ENCODE measurements at places on chromosomes 11 and 22.

DNA sequence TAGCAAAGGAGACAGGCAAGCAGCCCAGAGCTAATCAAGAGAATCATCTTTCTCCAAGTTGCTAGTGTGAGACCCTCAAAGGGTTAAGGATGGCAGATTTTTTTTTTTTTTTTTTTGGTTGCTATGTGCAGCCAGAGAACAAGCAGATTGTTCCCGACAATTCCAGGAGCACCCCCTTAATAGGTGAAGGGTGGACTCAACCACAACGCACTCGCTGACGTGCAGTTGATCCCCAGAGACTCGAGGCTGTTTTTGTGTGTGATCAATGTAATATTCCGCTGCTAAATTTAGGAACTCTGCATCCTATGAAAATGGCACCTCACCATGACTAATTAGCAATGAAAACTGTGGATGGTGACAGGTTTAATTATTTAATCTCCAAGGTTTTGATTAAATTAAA, 789.0 kb downstream of the KCNA4 start:
- DNase-seq = no peak

DNA sequence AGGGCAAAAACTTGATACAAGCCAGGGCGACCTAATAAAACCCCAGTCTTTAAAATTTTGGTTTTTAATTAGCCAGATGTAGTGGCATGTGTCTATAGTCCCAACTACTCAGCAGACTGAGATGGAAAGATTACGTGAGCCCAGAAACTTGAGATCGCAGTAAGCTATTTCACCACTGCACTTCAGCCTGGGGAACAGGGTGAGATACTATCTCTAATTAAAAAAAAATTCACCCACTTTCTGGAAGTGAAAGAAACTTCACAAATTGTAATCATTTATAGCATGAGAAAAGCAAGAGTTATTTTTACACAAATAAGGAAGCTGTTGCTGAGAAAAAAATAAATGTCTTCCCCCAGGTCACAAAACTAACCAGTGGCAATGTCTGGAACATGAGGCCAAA, 882 bp upstream of the GLYATL2 start:
- DNase-seq = no peak

- no peak for DNase-seq
Measured at GRCh38 chr11:30786256-30787110, 200.3 kb upstream of the MPPED2 start.

DNA sequence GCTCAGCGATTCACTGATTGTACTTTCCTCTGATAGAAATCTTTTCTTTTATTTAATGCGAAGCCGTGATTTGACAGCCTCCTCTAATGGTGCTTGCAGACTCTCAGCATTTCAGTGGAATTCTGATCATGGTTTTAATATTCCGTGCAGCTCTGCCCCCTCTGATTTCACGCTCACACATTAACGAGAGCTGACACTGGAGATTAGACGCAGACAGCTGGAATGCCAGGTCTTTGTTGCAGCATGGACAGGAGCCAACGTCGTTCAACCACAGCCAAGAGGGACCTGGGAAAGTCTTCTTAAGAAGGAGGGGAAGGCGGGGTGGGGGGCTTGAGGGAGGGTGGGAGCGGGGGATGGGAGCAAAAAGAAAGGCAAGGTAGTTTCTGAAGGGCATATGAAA, 186.4 kb downstream of the BLID start:
- no peak for DNase-seq

- DNase-seq = no peak
Measured at GRCh38 chr11:117986981-117987574, 884 bp downstream of the IL10RA start.

DNA sequence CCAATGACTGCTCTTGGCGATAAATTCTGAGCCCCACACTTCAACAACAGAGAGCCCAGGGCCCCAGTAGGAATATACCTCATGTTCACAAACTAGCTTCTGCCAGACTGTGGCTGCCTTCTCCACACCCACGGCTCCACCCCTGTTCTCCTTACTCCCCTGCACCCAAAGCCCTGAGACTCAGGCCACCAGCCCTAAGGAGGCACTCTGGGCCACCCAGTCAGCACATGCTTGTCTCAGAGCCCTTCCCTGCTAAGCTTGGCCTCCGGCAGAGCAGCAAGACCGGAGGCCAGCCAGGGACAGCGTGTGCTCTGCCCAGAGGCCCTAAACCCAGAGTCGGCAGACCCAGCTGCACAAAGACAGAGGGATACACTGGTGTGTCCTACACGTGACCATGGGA, 27.9 kb downstream of the SPATA19 start:
- no peak for DNase-seq

- DNase-seq = no peak
Measured at GRCh38 chr11:270451-271318, 7.5 kb upstream of the NLRP6 start.

- DNase-seq = no peak
Measured at GRCh38 chr11:14101388-14101787, 138.9 kb downstream of the SPON1 start.

GRCh38 chr22:38868886-38869381, 3.1 kb downstream of the CBX6 start:
- peak; percentile 79 for DNase-seq

DNA sequence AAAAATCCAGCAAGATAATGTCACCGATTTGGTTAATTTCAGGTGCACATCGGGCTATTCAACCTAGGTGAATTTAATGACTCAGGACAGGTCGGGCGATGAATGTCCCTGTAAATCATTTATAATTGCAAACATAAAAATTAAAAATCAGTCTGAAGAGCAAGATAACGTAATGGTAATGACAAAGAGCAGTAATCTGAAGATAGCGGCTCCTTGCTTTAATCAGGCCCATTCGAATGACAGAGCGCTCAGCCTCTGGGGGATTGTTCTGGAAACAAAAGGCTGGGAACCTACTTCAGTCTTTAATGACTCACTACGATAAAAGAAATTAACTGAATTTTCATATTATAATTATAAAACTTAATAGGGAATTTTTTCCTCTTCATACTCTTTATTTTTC, 61.3 kb downstream of the RCN1 start:
- no peak for DNase-seq

DNA sequence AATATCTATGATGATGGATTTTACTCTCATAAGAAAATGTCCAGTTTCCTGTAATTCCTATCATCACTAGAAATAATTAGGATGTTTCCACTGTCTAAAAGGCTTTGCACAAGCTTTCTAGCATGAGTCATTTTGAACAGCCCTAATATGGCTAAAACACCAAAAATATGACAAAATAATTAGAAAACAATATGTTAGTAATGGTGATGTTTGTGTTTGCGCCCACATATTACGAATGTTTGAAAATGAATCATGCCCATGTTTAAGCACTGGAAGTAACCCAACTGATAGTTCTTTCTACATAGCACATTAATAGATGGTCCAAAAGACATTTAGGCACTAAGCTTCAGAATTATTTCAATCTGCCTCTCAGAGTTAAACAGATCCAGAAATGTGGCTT, 96.0 kb downstream of the TRPC6 start:
- no peak for DNase-seq

DNA sequence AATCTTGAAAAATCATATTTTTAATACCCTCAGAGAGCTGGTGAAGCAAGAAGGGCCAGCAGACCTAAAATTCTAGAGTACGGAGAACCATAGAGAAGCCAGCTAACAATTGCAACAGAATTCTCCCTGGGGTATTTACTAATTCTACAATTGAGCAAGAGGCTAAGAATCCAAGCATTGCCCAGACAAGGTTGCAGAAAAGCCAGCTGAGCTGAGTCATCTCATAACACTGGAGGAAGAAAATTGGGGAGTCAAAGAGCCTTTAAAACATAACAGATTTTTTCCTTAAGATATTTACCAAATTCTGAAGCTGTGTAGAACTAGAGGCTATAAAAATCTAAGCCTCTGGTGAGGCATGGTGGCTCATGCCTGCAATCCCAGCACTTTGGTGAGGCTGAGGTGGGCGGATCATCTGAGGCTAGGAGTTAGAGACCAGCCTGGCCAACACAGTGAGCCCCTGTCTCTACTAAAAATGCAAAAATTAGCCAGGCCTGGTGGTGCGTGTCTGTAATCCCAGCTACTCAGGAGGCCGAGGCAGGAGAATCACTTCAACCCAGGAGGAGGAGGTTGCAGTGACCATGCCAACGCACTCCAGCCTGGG, 13.6 kb upstream of the TMEM216 start:
- DNase-seq = no peak

GRCh38 chr11:32918427-32918826, 25.8 kb downstream of the QSER1 start:
- no peak for DNase-seq

DNA sequence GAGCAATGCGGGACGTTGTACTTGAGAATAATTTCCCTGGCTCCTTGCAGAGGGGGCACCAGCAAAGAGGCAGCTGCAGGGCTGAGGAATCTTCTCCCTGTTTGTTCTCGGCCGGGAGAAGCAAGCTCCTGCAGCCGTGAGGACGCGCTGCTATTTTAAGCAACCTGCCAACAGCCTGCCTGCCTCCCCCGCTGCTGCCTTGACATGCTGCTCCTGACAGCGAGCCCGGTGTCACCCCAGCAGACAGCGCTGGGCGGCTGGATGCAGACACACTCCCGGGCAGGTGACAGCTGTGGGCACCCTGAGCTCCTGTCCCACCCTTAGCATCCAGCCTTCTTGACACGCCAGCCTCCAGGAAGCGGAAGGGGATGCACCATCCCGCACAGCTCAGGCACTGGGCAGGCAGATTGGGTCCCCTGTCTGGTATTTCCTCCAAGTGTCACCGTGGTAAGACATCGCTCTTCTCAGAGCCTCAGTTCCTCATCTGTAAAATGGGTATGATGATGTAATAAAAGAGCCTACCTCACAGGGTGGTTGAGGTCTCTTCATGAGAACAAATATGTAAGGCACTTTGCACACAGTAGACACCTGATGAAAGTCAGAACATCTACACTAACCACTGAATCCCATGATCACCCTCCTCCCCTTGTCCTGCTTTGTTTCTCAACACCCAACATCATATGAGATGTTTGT, 530.6 kb downstream of the MN1 start:
- DNase-seq = no peak
